ENCODE measurements at places on chromosomes 6 and 20. TPM values are rescaled to one million over a fixed set of nuclear protein-coding genes. Genes with fewer than 3 reads are reported as not detected.
A peak's percentile ranks its signal among the peaks of the same experiment; 100 is the strongest.

DNA sequence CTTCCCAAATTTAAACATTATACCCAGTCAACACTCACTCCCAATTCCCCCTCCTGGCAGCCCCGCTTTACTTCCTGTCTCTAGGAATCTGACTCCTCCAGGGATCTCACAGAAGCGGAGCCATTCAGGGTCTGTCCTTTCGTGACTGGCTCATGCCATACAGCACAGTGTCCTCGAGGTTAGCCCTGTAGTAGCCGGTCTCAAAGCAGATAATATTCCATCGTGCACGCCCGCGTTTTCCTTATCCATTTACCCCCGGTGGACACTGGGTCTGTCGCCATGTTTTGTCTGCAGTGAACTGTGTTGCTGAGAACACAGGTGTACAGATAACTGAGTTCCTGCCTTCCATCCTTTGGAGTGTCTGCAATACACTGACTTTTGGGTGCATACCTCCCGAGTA lies 95.3 kb downstream of the TTLL2 start:
- DNase-seq: no peak

DNA sequence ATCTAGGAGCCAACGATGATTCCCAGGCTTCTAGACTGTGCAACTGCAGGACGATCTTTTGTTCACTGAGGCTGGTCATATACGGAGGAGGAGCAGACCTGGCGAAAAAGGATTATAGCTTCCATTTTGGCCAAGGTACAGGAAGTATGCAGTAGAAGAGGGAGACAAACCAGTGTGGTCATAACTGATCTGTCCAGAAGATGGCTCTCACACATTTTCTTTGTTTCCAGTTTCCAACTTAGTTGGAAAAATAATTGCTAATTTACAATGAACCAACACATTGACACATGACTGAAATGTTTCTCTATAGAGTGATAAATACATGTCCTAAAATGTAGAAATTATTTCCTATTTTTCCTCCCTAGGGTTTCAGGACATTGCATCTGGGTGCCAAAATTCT lies 364.1 kb upstream of the BTBD3 start:
- DNase-seq: no peak

DNA sequence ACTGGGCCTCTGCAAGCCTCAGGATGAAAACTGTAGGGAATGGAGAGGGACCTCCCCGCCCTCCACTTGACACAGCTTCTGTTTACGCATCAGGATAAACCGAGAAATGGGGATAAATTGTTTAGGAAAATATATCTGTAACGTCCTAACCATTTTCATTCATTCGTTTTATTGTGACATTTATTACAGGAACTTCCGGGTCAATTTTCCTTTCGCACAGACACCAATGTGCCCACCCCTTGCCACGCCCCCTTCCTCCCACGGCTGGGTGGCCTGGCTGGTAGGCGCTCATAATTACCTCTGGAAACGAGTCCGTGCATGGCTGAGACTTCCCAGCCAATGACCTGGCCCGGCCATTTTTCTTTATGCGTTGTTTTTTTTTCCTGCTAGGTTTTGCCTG lies 96.1 kb downstream of the BMP7 start:
- no peak for DNase-seq

GRCh38 chr6:49539102-49539501 lies 11.4 kb upstream of the C6orf141 start:
- no peak for DNase-seq

DNA sequence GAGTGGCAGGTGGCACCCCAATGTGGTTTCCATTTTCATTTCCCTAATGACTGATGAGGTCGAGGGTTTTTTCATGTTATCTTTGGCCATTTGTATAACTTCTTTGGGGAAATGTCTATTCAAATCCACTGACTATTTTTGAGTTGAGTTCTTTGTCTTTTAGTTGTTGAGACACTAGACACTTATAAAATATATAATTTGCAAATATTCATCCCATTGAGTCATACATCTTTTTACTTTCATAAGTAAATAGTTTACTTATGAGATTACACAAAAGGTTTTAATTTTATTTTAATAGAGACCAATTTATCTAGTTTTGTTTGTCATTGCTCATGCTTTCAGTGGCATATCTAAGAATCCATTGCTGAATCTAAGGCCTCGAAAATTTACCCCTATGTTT lies 49.5 kb downstream of the THBS2 start:
- DNase-seq: no peak

TAAR9 gene
- total RNA-seq: not detected

DNA sequence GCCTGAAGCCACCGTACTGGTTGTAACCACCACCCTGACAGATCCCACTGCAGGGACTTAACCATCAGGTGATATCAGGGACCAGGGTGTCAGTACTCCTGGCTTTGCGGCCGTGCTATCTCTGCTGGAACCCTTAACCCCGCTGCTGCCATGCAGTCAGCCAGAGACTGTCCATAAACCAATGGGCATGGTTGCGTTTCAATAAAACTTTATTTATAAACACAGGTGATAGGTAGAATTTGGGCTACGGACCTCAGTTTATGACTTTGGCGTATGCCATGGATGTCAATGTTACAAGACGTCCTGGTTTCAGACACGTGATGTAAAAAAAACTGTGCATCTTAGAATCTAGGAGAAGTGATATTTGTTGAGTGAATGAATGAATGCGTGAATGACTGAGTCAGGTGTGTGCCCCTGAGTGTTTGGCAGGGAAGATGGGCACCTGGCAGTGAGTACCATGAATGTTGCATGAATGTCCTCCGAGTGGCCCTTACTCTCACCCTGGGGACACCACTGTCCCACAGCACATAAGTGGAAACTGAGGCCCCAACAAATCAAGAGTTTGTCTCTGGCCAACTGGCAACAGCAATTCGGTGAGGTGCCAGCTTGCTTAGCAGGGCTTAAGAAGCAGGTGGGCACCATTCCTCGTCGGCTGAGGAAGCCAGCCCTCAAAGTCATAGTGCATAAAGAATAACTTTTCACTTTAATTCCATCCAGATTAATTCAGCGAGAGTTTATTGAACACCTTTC lies 64.0 kb upstream of the APCDD1L start:
- no peak for DNase-seq

DNA sequence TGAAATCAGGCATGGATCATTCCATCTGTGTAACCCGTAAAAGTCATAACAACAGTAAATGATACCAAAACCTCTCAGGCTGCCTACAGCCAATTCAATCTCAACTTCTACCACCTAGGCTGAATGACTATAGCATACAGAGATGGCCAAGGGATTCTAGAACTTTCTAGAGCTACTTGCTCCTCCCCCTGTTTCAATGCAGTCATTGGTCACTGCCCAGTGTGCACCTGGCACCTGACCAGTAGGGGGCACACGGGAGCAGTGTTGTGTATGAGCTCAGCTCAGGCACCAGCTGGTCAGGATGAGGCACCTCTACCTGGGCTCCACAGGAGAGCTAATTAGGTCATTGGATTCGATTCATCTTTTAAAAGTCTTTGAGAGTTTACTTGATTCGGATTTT lies 86.2 kb downstream of the PLEKHG1 start:
- peak; percentile 11 for DNase-seq

IL17F gene
- not detected for total RNA-seq

B4GALT5 gene
- total RNA-seq: 28.7 TPM

DNA sequence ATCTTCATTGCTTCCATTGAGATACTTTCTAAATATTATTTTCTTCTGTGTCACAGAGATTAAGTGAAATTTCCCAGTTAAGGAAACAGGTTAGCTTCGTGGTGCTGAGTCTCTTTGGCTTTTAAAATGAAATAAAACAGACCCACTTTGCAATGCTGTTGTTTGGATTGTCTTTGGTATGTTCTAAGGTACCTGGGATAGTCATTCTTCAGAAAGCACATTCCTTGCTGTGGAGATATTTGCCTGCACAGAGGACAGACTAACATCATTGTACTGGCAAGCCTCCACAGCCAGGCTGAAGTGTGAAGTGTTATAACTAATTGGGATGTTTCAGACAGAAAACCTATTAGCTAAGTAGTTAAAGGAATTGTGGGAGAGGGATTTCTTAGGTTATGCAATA lies 148.8 kb upstream of the EPHA7 start:
- no peak for DNase-seq

TOMM34 gene
- 37.9 TPM for total RNA-seq

DNA sequence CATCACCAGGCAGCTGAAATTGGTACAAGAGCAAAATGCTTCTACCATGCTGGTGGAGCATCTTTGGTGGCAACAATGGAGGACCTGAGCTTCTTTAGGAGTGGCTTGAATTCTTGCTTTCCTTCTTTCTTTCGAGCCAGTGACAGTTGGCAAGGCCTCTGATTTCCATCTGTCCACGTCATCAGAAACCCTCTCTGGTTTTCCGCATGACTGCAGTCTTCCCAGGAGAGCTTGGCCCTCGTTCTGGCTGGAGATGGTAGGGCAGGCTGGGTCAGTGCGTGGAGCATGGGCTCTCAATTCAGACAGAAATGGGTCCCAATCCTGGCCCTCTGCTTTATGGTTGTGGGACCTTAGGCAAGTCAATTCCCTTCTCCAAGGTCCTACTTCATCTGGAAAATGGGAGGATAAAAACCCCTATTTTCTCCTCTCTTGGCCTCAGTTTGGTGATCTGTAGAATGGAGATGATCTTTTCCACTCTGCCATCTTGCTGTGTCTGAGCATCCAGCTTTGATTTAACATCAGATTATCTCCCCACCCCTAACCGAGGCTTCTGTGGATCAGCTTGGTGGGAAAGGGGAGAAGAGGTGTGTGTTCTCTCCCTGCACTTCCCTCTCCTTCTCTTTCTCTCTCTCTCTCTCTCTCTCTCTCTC lies 3.6 kb upstream of the BPIFB1 start:
- DNase-seq: no peak

C4A gene
- 5.4 TPM for total RNA-seq

PAK5 gene
- not detected for total RNA-seq

RIPOR2 gene
- 37.9 TPM for total RNA-seq

DNA sequence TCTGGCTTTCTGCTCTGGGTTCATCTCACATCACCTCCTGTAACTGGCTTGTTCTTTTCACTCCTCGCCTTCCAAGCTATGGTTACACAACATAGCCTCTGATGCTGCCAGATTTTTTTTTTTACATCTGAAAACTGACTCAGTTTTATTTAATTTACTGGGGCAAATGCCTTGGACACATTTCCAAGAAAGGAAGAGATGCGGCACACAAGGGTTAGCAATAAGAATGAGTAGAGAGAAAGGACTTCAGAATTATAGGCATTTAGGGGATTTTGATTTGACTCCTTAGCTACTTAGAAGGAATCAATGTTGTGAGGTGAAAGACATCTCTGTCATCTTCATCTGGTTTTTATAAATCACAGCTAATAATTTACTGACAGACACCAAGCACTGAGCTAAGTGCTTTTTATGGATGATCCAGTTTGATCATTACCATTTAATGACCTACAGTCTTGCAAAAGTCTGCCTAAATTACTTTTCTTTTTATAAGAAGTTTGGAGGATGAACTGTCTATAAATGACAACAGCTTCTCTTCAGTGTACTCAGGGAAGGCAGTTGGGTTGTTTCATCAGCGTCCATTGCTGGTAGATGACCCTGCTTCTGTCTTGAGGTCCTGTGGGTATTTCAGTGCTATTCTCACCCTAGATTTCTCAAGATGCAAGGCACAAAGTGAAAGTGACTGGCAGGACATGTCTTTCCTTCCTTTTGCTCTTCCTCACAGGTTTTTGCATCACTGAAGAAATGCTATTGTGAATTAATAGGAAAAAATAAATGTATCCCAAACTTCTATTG lies 31.1 kb downstream of the LAMA4 start:
- DNase-seq: no peak

DNA sequence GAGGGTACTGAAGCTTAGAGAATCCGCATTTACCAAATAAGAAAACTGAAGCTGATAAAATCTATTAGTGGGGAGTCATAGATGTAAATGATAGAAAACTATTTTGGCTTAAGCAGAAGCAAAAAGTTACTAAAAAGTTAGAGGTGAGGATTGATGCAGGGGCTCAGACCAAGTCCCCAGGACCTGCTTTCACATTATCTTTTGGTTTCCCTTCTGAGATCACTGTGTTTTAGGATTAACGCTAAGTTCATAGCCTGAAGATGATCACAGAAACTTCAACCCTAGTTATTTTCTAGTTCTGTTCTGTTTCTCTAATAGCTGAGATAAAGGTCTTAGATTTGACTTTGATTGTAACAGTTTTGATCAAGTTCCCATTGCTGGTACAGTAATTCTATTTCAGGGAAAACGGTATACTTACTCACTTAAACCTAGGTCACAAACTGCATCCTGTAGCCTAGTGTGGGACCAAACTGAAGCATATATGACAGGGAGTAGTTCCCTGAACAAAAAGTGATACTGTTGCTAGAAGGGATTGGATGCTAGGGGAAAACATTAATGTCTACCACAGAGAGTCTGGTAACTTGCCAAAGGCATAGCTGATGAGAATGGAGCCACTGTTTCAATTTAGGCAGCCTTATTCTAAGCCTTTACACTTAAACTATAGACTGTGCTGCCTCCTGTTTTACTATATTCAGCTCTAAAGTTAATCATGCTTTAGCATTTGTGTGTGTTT lies 13.1 kb downstream of the CYB5R4 start:
- DNase-seq: no peak

TRIM31 gene
- 0.18 TPM for total RNA-seq

- no peak for DNase-seq
Measured at GRCh38 chr6:101286146-101286545, 107.4 kb upstream of the GRIK2 start.

DNA sequence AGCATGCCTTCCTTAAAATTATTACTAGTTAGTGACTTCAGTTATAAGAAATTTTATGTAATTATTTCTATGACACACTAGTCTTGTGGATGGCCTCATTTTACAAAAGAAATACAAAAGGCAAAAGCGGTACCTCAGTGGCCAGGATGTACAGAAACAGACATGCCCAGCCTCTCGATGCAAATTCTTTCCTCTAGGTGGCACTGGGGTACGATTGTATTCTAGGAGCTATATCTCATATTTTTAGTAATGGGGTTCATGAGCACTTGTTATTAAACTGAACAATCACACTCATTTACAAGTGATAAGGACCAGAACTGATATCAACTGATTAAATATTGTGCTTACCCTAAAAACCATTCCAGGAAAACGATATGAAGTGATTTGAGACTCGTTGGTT lies 59.8 kb downstream of the SOD2 start:
- no peak for DNase-seq

HRH3 gene
- not detected for total RNA-seq

- no peak for DNase-seq
Measured at GRCh38 chr6:39328066-39328465, 5.6 kb upstream of the KCNK16 start.

DNA sequence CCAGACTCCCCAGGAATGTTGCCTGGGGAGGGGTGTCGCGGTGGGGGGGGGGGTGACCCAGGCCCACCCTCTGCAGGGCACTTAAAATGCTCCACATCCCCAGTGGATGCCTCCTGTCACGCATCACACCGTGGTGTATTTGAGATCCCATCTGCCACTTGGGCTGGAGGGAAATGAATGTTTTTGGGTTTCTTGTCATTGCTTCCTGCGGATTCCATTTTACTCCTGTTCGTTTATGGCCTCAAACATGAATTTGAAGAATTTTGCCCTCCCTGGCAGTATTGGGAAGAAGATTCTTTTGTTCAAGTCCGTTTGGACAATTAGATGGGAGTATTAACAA lies 544 bp upstream of the KHDC1 start:
- DNase-seq: no peak

GRCh38 chr6:131890091-131890490 lies 61.1 kb downstream of the CCN2 start:
- no peak for DNase-seq

OR2H1 gene
- total RNA-seq: not detected

HLA-DRB1 gene
- 718 TPM for total RNA-seq
